A549 treated with GW870086 at 1 μM for 4 hours (cell line): ENCODE measurements at places on chromosomes 12 and 14. TPM values are rescaled to one million over a fixed set of nuclear protein-coding genes. Genes with fewer than 3 reads are reported as not detected.

Gene MYL2
- total RNA-seq, result 0.39 to 0.92 TPM (median 0.52 TPM) in 5 replicates

Gene GYS2
- not detected in 5 replicates for total RNA-seq

Gene GPRC5D
- total RNA-seq, result 0.22 TPM in 1 of 5 replicates, not detected in the others

Gene KITLG
- total RNA-seq, result 10.4 to 14.8 TPM (median 13.4 TPM) in 5 replicates

Gene POTEG
- total RNA-seq, result 0.06 TPM in 1 of 5 replicates, not detected in the others

Gene DDIT3
- 24.1 to 32.1 TPM (median 29.9 TPM) in 5 replicates for total RNA-seq

Gene B4GALNT1
- 34.5 to 48.1 TPM (median 42.6 TPM) in 5 replicates for total RNA-seq

Gene USP44
- total RNA-seq, result 0.07 to 0.25 TPM (median 0.21 TPM) in 5 replicates

Gene KLRK1
- total RNA-seq, result not detected in 5 replicates

Gene TSPAN9
- 49.2 to 69.9 TPM (median 61.4 TPM) in 5 replicates for total RNA-seq

Gene CATSPERB
- total RNA-seq, result not detected in 5 replicates

Gene SSTR1
- total RNA-seq, result 0.03 TPM in 1 of 5 replicates, not detected in the others

Gene CEBPE
- total RNA-seq, result not detected in 5 replicates

Gene PLEKHD1
- total RNA-seq, result 0.03 to 0.07 TPM (median 0.03 TPM) in 3 of 5 replicates, not detected in the others

Gene ADAM20
- not detected in 5 replicates for total RNA-seq

Gene OR4L1
- not detected in 5 replicates for total RNA-seq

Gene VDR
- 2.8 to 3.8 TPM (median 3.0 TPM) in 5 replicates for total RNA-seq
